Neural progenitor cell (in vitro differentiated cells): ENCODE measurements at places on chromosomes 1 and 21. TPM values are rescaled to one million over a fixed set of nuclear protein-coding genes. Genes with fewer than 3 reads are reported as not detected.

- DNase-seq, result no peak
These were observed 22.7 kb downstream of the UBASH3A start for GRCh38 chr21:42426424-42426823.

DNA sequence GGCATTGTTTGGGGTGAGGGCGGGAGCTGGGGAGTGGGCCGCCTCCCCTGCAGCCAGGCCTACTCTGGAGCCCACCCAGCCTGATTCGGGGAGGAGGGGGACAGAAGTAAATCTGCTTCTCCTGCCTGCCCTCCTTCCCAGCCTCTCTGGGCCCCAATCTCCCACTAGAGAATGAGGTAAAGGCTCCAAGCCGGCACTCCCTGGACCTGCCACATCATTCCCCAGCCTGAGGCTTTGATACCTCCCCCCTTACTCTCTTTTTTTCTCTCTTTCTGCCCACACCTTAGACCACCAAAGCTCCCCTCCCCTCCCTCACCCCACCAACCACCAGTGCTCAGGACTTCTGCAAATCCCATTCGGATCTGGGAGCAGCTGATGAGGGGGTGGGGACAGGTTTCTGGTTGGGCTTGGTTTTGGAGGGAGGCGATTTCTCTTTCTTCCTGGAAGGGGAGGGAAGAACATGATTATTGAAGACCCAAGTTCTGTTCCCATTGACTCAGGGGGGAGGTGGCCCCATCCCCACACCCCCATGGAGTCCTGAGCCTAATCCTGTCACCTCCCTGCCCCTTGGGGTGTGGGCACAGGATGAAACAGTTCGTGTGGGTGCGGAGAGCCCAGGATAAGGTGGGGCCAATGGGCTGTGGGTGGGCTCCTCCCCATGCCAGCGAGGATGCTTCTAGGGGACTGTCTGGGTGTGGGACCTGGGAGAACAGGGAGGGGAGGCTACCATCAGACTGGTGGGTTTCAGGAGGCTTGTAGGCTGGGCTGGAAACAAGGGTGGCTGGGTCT is 1.3 kb downstream of the MAP7D1 start:
- DNase-seq, result peak; percentile 68

DNA sequence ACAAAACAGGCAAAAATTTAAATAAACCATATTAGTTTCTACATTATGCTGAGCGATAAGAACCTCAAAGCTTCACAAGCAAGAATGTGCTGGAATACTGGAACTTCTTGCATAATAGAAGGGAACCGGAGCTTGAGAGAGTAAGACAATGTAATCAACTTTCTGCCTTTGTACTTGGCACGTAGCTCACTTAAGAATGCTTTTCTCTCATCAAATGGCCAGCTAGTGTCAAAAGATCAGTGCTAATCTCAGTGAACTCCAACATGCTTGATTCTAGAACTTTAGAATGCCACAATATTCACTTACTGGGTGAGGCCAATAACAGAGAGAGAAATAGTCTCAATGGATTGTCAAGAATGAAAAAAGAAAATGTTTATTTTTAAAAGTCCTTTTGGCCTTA is 486.1 kb upstream of the LRRC7 start:
- peak; percentile 52 for DNase-seq

DNA sequence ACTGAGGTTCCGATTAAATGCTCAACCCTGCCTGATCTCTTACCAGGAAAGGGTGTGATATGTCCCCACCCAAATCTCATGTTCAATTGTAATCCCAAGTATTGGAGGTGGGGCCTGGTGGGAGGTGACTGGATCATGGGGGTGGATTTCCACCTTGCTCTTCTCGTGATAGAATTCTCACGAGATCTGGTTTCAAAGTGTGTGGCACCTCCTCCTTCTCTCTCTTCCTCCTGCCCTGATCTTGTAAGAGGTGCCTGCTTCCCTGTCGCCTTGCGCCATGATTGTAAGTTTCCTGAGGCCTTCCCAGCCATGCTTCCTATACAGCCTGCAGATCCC is 34.9 kb downstream of the RSPH1 start:
- DNase-seq, result no peak

- no peak for DNase-seq
These were observed 88.8 kb downstream of the RGL1 start for GRCh38 chr1:183893561-183894289.

- DNase-seq, result no peak
These were observed 301.0 kb upstream of the C1orf87 start for GRCh38 chr1:60374537-60374936.

The ACKR1 gene
- 0.74 TPM in 1 of 2 replicates, not detected in the other for total RNA-seq

- no peak for DNase-seq
These were observed 21.6 kb downstream of the SLC66A1 start for GRCh38 chr1:19333587-19334354.

DNA sequence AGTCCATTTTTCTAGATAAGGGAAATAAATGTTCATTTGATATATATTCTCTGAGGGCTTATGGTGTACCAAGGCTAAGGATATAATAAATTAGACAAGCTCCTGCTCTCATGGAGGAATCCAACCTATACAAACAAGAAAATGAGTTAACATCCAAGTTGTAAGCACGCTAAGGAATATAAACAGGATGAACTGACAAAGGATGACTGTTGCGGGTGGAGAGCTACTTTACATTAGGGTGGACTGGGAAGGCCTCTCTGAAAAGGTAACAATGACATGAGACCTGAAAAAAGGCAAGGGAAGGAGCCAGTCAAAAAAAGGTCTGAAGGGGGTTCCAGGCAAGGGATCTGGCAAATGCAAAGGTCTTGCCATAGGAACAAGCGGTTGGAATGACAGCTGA is 3.1 kb downstream of the BCAR3 start:
- no peak for DNase-seq

GRCh38 chr1:111032295-111032897 is 68.7 kb upstream of the LRIF1 start:
- peak; percentile 49 for DNase-seq

The CACNA1E gene
- 2.1 TPM in 2 replicates for total RNA-seq

The ADAMTS1 gene
- total RNA-seq, result 6.7 and 7.5 TPM in 2 replicates

- no peak for DNase-seq
These were observed 4.2 kb downstream of the RAP1GAP start for GRCh38 chr1:21664806-21665588.

The OR2AK2 gene
- not detected in 2 replicates for total RNA-seq

DNA sequence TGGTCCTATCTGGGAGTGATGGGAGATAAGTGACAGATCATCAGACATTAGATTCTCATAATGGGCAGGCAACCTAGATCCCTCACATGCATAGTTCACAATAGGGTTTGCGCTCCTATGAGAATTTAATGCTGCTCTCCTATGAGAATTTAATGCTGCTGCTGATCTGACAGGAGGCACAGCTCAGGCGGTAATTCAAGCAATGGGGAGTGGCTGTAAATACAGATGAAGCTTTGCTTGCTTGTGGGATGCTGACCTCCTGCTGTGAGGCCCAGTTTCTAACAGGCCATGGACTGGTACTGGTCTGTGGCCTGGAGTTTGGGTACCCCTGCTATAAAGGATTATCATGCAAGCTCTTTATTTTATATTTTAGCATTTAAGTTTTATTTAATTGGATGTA is 72.0 kb downstream of the ZMYM4 start:
- DNase-seq, result peak; percentile 18
